ENCODE measurements at places on chromosomes 2 and 18.
A peak's percentile ranks its signal among the peaks of the same experiment; 100 is the strongest.

DNA sequence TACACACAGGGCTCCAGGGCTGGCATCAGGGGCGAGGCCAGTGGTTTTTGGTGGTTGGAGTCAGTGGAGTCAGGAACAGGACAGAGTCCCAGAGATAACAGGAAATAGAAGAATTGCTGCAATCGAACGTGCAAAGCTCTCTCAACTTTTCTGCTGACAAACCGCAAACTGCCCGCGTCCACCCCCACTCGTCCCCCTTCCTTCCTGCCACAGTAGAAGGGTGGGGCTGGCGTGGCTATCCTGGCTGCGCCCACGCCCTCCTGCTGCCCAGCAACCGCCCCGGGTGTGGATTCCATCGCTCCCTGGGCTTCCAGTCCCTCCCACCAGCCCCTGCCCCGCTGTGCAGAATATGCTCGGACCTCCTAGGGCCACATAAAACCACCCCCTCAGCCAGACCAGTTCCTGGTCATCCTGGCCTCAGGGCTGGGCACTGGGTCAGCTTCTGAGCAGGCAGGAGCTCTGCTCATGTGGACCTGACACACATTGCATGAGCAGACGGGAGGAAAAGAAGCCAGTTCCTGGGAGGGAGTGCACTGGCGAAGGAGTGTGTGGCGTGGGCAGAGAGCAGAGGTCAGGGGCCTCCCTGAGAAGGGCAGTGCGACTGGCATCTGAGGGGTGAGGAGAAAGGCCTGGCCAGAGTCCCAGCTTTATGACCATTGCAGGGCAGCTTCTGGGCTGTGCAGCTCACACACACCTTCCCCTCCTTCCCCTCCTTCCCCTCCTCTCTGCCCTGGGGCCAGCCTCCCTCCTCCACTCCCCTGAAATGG is 85.4 kb upstream of the ATG16L1 start:
- no peak for DNase-seq

GRCh38 chr2:168713325-168713724 is 89.1 kb upstream of the NOSTRIN start:
- no peak for DNase-seq

GRCh38 chr18:26812462-26812861 is 53.0 kb downstream of the AQP4 start:
- DNase-seq, result no peak

DNA sequence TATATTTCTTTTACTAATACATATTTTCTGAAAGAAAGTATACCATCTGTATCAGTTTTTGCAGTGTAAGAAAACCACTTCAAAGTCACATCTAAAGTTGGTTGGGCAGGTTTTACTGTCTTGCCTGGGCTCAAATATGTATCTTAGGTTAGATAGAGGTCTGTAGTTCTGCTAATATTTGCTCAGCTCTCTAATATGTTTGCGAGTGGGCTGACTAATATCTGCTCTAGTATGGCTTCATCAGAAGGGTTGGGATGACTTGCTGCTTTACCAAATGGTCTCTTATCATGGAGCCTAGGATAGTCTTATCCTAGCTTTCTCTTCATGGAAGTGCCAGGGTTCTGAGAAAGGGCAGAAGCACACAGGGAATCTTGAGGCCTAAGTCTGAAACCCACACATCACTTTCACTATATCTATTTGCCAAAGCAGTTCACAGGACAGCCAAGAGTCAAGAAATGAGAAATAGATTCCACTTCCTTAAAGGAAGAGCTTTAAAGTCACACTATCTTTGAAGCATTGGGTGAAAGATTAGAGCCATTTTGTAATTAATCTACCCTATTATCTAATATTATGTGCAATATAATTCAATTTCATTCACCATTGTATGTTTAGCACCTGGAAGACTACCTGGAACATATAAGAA is 610.0 kb downstream of the KCNJ3 start:
- DNase-seq, result no peak

DNA sequence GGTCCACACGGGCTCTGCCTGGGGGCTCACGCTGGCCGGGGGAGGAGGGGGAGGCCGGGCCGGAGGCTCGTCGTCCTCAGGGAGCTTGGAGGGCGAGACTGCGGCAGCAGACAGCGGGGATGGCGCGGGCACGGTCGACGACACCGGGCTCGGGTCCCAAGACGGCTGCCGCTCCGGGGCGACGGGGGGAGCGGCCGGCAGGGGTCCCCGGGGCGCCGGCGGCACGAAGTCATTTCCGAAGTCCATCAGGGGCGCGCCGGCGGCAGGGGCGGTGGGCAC is 491 bp downstream of the RTN4 start:
- peak; percentile 54 for DNase-seq

DNA sequence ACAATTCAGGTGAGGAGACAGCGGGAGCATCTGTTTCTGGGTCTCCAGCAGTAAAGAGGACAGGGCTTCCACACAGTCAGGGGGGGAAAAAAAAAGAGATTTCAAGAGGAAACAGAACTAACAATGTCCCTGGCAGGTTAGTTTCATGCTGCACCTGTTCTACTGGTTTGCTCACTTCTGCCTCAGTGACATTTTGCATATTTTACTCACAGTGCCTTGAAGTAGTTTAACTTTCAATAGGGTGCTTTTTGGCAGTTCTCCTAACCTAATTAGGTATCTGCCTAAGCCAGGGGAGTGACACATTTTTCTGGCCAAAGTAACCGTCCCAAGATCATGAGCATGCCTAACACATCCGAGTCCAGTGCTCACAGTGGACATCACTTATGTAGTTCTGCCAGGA is 109.0 kb upstream of the ALK start:
- DNase-seq, result no peak

GRCh38 chr2:7428454-7429204 is 511.4 kb downstream of the RNF144A start:
- DNase-seq, result no peak

GRCh38 chr18:33316146-33316587 is 124.4 kb downstream of the CCDC178 start:
- DNase-seq, result no peak

DNA sequence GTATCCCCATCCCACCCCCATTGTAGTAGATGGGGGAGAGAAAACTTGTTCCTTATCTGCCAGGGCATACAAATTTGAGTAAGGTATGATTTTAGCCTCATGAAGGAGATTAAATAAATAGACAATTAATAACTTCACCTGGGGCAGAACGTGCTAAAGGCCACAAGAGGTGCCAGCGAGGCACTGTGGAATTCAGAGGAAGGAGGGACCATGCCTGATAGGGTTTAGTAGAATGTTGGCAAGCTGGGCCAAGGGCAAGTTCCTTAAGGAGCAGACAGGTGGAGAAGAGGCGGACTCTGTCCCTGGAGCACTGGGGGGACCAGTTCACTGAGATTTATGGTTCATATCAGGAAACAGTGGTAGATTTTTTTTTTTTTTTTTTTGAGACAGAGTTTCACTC is 22.5 kb downstream of the STAMBP start:
- no peak for DNase-seq

- no peak for DNase-seq
Observed at GRCh38 chr2:98907966-98908905, 27.8 kb downstream of the CRACDL start.

- peak; percentile 63 for DNase-seq
Observed at GRCh38 chr2:181586569-181587081, 70.3 kb downstream of the CERKL start.

DNA sequence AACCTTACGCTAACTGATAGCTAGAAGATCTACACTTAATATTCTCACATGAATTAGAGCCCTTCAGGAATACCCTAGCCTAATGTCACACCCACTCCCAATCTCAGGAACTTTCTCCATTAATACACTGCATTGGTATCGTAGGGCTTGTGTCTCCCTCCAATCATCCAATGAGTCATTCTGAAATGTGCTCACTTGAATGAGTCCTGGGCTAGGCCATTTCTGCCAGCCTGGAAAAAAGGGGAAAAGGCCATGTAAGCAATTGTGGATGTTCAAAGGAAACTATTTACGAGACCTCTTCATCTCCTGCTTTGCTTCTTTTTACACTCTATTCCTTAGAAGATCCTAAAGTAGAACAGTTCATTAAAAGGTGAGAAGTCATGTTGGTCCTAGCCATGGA is 18.8 kb downstream of the ZEB2 start:
- no peak for DNase-seq

GRCh38 chr18:7658701-7659100 is 91.6 kb downstream of the PTPRM start:
- DNase-seq, result no peak

DNA sequence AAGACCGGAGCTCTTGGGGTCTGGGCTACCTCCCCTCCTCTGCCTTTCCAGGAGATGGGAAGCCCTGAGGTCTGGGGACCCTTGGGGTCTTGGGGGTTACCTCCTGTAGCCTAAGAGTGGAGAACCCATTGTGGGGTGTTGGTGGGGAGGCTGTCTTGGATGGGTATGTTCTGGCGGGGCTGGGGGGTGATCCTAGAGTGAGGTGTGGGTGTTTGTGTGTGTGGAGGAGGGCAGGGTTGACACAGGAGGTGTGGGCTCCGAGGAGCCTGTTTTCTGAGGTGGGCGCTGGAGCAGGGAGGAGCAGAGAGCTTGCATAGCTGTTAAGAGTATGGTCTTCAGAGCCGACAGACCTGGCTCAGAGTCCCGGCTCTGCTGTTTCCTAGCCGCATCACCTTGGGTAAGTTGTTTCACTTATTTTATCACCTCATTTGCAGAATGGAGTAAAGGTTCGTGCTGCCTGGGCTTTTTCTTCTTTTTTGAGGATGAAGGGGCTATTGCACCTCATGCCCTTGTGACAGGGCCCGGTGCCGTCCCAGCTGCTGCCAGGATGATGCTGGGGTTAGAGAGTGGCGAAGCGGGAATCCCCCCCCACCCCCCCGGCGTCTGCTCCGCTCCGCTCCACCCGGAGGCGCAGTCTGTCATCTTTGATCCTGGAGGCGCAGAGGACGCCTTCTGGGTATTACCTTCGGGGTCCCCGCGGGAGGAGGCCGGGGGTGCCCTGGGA is 17.2 kb downstream of the TET3 start:
- DNase-seq, result no peak

GRCh38 chr2:134083548-134083947 is 170.3 kb upstream of the MGAT5 start:
- no peak for DNase-seq

- DNase-seq, result no peak
Observed at GRCh38 chr18:25057491-25058050, 294.4 kb downstream of the ZNF521 start.

DNA sequence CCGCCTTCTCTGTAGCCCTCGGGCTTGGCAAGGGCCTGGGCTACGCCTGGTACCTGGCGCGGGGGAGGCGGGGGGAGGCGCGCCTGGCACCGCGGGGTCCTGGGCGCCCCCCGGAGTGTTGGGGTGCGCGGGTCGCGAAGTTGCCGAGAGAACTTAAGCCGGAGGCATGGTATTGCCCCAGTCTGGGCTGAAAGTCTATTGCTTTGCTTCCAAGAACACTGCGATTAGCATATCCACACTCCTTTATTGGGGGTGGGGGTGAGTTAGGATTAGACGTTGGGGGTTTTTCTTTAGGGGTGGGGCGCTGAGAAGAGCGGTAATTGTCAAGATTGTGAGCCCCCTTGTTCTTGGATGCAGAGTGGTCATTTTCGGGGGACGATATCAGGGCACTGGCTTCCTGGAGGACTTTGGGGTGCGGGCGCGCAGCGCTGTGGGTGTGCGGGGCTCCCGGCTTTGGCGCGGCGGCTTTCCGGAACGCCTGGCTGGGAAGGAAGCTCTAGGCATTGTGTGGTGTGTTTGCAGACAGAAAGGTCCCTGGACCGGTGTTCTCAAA is 798 bp downstream of the TANC1 start:
- DNase-seq, result no peak
